ENCODE measurements at places on chromosomes 3 and 15.

DNA sequence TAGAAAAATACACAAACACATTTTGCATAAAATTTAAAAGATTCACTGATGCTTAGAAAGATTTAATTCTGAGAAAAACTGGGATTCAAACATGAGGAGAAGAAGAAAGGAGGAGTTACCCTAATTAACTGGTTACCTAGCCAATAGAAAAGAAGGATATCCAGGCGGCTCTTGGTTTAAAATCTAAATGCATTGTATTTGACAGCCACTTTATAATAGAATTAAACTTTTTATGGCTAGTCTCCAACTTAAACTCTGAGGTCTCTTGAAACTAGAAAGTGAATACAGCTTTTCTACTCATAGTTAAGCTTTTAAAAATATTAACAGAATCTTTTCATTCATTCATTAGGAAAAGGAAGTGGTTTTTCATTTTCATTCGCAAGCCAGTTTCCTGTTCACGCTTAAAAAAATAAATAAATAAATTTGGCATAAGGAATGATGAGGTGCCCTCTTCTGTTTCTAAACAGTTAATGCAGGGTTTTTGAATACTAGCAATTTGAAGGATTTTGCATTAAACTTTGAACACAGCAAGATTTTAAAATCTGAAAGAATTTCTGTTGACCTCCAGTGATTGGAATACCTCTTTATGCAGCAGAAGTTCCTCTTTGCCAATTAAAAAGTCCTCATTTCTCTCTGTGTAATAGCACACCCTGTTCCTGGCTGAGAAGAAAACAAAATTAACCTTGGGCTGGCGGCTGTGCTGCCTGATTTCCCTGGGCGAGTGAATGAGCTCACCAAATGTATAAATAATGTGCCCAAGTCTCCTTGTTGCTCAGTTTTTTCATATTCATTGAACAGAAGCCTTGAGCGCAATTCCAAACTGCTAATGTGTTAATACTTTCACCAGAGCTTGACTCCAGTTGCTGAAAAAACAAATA is 105.1 kb downstream of the ZMAT3 start:
- no peak for DNase-seq

GRCh38 chr15:52483707-52484106 is 45.0 kb downstream of the MYO5A start:
- DNase-seq, result no peak

DNA sequence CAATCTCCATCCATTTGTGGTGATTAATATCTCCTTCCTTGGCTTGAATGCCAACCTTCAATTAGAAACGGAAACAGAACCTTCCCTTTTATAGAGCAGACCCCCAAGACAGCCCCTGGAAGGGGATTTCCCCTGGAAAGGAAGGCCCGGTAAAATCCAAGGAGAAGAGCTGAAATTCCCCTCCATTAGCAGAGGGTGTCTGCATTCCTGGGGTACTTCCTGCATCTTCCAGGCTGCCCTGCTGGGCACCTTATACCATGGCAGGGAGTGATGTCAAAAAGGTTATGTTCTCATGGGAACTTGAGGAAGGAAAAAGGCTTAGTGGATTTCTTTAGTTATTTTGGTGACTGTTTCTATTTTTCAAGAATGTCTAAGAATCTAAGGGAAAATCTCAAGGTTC is 116.7 kb upstream of the NEO1 start:
- DNase-seq, result no peak

GRCh38 chr3:16514021-16514700 is 662 bp upstream of the RFTN1 start:
- DNase-seq, result no peak

- no peak for DNase-seq
Observed at GRCh38 chr15:41915255-41915994, 21.6 kb upstream of the SPTBN5 start.

DNA sequence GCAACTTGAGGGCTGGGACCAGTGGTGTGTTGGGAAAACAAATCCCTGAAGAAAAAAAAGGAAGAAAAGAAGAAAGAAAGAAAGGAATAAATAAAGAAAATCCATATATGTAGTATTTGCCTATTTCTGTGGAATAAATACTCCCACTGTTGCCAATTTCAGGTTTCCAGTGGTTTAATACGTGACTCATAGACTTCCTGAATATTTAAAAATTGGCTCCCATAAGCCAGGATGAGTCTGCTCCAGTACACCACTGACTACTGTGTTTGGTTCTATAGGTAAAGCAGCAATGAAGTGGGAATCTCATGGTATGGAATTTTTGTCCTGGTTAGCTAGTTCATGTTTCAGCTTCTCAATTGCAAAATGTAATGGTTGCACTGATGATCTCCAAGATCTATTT is 31.6 kb downstream of the PYDC2 start:
- DNase-seq, result no peak

GRCh38 chr3:127171721-127172120 is 21.2 kb upstream of the PRR23E start:
- no peak for DNase-seq

DNA sequence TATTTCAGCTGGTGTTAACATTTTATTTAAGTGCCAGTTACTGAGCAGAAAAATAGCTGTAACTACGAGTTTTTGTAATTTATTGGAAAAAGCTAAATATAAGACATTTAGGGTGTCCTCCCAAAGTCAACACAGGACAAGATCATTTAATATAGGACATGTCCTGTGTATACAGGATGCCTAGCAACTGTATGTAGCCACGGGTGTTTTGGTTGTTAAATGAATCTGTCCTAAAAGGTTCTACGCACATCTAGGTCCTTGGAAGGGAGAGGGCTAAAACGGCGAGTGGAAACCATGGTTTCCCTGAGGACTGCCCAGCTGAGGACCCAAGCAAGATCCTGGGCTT is 565 bp upstream of the ZNF621 start:
- no peak for DNase-seq

- DNase-seq, result no peak
Observed at GRCh38 chr15:68789091-68789490, 31.6 kb downstream of the ANP32A start.

GRCh38 chr15:88003541-88004327 is 252.8 kb downstream of the NTRK3 start:
- no peak for DNase-seq

- no peak for DNase-seq
Observed at GRCh38 chr15:70799667-70800450, 36.5 kb upstream of the UACA start.

GRCh38 chr3:121995161-121996137 is 26.6 kb downstream of the ILDR1 start:
- peak; percentile 6 for DNase-seq

DNA sequence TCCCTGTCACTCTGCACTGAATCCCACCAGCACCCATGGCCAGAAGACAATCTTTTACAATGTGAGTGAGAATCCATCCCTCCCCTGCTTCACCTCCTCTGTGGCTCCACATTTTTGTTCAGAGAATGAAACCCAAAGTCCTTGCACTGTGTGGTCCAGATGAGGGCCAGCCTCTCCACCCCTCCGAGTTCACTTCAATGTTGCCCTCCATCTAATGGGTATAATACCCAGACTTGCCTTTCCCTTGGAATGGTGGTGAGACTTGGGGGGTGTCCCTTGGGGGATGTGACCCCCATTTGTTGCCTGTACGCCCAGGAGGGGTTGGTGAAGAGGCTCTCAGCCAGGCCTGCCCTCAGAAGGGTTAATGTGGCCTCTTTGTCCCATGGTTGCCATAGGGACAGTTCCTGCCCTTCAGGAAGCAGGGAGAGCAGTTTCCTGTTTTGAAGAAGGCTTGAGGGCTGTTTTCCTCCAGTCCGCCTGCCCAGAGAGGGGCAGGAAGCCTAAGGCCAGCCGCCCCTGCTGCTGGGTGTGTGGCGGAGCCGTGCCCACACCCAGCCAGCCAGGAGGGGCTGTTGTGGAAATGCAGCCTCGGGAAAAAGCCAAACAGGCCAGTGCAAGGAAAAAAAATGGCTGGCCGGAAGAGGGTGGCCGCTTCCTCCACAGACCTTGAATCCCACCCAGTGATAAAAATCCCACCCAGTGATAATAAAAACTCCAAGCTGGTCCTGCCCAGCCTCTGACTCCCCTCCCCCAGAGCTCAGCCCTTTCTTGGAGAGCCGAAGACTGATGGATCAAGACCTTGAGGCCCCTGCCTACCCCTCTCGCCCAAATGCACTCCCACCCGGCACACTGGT is 14.6 kb upstream of the FGD5 start:
- no peak for DNase-seq

GRCh38 chr3:159560214-159560979 is 428.2 kb upstream of the IL12A start:
- no peak for DNase-seq

DNA sequence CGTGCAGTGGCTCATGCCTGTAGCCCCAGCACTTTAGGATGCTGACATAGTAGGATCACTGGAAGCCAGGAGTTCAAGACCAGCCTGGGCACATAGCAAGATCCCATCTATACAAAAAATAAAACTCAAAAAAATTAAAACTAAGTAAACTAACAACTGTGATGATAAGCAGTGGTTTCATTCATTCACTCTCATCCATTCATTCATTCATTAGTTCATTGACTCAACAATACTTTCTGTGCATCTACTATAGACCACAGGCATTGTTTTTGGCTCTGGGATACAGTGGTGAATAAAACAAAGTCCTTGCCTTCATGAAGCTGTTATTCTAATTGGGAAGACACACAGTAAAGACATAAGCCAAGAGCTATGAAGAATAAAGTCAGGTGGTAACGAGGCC is 7.5 kb upstream of the TMEM212 start:
- no peak for DNase-seq

DNA sequence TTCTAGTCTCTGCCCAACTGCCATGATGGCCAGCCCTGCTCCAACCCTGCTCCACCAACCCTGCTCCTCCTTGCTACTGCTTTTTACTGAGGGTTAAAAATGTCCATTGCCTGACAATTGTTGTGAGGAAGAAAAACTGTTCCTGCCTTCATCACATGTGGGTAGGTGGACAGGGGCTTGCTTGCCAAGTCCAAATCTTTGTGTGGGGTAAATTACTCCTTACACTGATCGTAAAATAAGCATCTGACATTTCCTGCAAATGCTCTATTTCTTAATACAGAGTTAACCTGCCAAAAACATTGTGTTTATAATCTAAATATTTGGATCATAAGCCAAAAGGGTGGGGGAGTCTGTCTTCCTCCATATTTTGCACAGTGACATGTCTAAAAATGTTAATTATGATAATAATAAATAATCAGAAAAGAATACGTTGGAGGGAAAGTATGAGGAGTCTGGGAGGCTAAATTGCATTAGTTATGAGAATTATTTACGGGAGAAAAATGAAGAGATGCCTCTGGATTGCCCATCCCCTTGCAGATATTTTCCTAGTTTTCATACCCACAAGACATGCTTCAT is 242.5 kb upstream of the TBL1XR1 start:
- DNase-seq, result no peak

DNA sequence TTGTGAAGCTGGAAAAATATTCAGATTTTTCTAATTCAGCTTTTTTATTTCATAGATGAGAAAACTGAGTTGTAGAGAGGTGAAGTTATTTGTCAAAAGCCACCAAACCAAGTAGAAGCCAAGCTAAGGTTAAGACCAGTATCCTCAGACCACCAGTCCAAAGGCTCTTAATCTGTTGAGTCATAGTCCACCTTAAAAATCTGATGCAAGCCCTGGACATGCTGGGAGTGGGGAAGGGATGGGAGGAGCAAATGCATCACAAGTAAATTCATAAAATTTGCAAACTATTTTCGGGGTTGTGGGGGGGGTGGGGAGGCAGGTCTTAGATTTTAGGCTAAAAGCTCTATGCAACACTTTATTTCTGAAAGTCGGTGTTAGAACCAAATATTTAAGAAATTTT is 307.7 kb upstream of the SEMA6D start:
- DNase-seq, result no peak

DNA sequence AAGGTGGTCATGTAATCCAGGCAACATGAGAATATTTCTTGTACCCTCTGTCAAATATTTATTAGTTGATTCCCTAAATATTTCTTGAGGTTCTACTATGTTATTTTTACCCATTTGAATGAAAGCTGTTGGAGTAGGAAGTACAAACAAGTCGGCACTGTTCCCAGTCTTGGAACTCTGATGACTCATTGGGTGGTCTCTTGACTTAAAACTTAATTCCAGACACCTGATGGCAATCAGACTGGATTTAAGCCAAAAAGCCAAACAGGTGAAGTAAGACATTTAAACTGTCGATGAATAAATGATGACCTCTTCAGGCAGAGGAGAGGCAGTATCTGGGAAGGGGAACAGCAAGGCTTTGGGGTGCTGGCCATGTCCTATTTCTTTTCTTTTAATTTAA is 22.8 kb downstream of the C2CD4A start:
- DNase-seq, result no peak

GRCh38 chr15:92958105-92958504 is 58.0 kb downstream of the CHD2 start:
- DNase-seq, result peak; percentile 51

DNA sequence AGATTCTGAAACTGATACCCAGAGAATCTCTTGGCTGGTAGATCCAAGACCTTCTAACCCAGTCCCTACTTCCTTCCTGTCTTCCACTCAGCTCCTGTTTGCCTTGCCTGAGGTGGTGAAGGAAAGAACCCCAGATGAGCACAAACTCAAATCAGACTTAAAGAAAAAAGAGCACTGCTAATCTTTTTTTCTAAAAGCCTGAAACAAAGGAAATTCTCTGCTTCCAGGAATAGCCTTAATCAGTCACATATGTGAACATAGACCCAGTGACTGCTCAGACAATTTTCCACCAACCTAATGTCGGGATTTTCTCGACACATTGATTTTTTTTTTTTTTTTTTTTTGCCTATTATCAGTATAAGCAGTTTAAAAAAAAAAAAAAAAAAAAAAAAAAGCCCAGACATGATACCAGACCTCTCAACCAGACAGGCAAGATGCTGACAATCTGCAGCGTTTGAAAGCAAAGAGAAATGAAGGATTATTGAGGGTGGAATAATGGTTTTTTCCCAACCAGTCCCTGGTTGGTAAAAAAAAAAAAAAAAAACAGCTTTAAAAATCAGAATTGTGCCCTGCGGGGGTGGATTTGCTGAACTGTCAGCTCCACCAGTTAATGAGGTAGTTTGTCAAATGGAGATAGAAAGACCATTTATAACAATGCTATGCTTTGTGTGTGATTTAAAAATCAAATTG is 256.8 kb upstream of the RARB start:
- no peak for DNase-seq

DNA sequence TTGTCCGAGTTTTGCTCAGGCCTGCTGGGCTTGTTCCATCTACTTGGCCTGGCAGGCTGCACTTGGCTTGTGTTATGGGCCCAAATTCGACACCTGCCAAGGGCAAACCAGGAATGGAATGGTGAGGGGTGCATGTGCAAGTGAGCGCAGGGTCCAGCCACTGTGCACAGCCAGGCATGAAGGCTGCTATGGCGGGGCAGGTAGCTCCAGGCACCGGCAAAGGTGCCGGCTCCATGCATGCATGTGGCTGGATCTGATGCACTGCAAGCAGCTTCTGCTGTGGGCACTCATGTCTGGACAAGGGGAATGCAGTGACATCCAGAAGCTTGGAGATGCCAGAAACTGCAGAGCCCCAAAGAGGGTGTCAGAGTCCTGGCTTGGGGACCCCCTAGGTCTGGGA is 463.0 kb downstream of the EPHA3 start:
- no peak for DNase-seq

- DNase-seq, result no peak
Observed at GRCh38 chr15:71808311-71809020, 1.9 kb upstream of the NR2E3 start.
